ENCODE measurements at places on chromosomes 3 and 15. TPM values are rescaled to one million over a fixed set of nuclear protein-coding genes. Genes with fewer than 3 reads are reported as not detected.

The C2CD4A gene
- 0.28 TPM for total RNA-seq

The PXYLP1 gene
- total RNA-seq = 12.0 TPM

GRCh38 chr3:191123946-191124345, 75.1 kb upstream of the OSTN start:
- no peak for DNase-seq

GRCh38 chr3:131421957-131422498, 40.5 kb downstream of the NUDT16 start:
- DNase-seq = peak; percentile 13

DNA sequence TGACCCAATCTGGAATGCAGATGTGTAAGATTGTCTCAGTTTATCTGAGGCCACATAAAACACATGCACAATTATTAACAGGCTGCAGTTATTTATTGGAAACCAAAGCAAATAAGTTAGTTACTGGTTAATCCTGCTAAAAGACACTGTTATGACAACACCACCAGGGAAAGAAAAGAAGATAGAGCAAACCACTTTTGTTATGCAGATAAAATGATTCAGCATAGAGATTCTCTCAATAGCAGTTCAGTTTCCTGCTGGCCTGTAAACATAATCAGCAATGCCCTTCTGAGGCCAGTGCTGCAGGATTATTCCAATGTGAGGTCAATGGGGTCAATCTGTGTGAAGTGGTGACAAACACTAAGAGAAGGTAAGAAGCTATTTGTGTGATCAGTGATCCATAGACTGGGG, 244.4 kb downstream of the ZBTB20 start:
- no peak for DNase-seq

- DNase-seq = no peak
These were observed 402.1 kb downstream of the PDCD6IP start for GRCh38 chr3:34200576-34200975.

- peak; percentile 94 for DNase-seq
These were observed 17.4 kb upstream of the CLK3 start for GRCh38 chr15:74598126-74598842.

DNA sequence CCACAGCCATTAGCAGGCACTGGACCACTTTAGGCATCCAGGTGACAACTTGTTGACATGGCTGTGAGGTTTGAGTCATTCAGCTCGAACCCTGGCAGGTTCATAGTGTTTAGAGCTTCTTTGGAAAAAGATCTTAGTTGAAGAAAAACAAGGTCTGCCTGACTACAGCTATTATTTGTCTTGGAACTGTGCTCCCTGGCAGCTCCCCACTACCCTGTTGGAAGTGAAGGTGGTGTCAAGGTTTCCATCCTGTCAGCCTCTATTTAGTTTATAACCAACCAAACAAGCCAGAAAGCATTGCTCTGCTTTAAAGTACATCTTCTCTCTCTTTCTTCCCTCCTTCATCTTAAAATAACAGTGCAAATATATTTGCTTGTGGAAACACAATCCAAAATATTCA, 56.8 kb downstream of the KAT2B start:
- peak; percentile 79 for DNase-seq

DNA sequence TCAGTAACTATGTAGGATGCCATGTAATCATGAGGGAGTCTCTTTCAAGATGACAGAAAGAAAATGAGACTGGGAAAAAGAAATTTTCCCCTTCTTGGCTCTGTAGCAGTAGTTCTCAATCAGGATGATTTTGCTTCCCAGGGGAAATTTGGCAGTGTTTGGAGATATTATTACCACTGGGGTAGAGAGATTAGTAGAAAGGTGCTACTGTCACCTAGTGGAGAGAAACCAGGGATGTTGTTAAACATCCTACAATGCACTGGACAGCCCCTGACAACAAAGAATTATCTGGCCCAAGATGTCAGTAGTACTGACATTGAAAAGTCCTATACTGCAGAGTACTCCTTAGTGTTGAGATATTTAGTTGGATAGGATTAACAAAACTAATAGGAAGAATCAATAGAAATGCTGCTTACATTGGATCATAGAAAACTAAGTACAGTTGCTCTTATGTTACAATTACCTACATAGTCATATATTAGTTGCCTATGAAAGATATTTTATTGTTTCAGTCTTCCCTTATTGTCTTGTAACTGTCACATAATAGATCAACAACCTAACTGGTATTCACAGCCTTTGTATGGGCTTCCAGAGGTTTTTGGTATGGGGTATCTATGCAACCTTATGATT, 433.3 kb downstream of the RAP2B start:
- DNase-seq = no peak

The PLIN1 gene
- 1.5 TPM for total RNA-seq

- DNase-seq = no peak
These were observed 445.6 kb upstream of the RBMS3 start for GRCh38 chr3:28835249-28835648.

DNA sequence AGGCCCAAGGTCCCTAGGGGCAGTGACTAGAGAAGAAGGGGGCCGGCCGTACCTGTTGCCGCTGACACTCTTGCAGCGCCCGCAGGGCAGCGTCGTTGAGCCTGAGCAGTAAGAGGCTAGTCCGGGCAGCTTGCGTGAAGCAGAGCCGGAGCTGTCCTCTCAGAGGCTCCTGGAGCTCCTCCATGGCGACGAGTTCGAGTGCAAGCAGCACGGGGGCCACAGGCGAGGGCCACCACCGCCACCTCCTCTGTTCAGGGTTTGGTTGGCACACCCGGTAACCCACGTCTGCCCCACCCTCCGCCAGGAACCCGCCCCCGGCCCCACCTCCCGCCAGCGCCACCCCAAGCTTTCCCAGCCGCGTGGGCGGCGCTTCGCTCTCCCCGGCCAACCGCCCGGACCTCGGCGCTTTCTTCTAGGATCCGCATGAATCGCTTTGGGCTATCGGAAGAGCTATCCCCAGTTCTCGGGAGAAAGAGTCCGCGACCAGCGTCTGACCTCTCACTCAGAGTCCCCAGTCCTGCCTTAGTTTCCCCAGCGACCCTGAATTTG, at the start of gene ELL3:
Gene ELL3, minus strand, starts transcription at position 249 of the 549 bp plus-strand sequence. Its CDS starts 65 bp downstream, at position 184.
- peak; percentile 83 for DNase-seq

- DNase-seq = no peak
These were observed 537.5 kb upstream of the CCDC54 start for GRCh38 chr3:106839576-106840280.
